Lung (tissue), 17 donors: ENCODE measurements at places on chromosomes 7 and 10. TPM values are rescaled to one million over a fixed set of nuclear protein-coding genes. Genes with fewer than 3 reads are reported as not detected.

- H3K27ac ChIP-seq: no peak overlapping the region
- H3K4me3 ChIP-seq: no peak overlapping the region
- no peaks in the 10 kb centered on the region for H3K4me1 ChIP-seq
- DNase-seq: no peak
- H3K36me3 ChIP-seq: no peaks in the 10 kb centered on the region
These were observed 16.0 kb downstream of the FZD1 start for GRCh38 chr7:91280185-91280584.

DNA sequence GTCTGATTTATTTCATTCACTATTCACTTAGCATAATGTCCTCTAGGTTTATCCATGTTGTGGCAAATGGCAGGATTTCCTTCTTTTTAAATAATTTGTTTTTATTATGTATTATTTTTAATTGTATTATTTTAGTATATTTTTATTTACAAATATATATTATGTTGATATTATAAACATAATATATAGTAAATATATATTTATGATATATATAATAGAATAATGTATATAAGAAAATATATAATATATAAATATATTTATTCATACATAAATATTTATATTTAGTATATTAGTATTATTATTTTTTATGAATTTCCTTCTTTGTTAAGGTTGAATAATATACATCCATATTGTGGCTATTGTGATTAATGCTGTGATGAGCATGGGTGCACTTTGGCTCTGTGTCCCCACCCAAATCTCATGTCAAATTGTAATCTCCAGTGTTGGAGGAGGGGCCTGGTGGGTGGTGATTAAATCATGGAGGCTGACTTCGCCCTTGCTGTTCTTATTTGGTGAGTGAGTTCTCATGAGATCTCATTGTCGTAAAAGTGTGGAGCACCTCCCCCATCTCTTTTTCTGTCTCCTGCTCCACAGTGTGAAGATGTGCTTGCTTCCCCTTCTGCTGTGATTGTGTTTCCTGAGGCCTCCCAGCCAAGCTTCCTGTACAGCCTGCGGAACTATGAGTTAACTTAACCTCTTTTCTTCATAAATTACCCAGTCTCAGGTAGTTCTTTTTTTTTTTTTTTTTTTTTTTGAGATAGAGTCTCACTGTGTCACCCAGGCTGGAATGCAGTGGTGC is 52.3 kb upstream of the CYP2C18 start:
- H3K27me3 ChIP-seq: no peaks in the 10 kb centered on the region
- H3K4me1 ChIP-seq: no peaks in the 10 kb centered on the region
- no peaks in the 10 kb centered on the region for H3K36me3 ChIP-seq
- no peak overlapping the region for H3K27ac ChIP-seq
- no peak for DNase-seq

- H3K4me1 ChIP-seq: no peaks in the 10 kb centered on the region
- no peak overlapping the region for H3K4me3 ChIP-seq
- DNase-seq: peak; percentile 43
- H3K27ac ChIP-seq: no peak overlapping the region
These were observed 42.5 kb downstream of the MRC1 start for GRCh38 chr10:17851611-17852010.

- H3K4me3 ChIP-seq: no peak overlapping the region
- H3K36me3 ChIP-seq: no peaks in the 10 kb centered on the region
- H3K4me1 ChIP-seq: peaks cover 6% of the 10 kb centered on the region
- peaks cover 46% of the 10 kb centered on the region for H3K27me3 ChIP-seq
These were observed 2.9 kb downstream of the NRCAM start for GRCh38 chr7:108453320-108453719.

GRCh38 chr7:117901089-117901797 is 28.0 kb upstream of the CTTNBP2 start:
- no peaks in the 10 kb centered on the region for H3K27me3 ChIP-seq
- H3K27ac ChIP-seq: no peak overlapping the region
- H3K4me1 ChIP-seq: no peaks in the 10 kb centered on the region
- H3K4me3 ChIP-seq: no peak overlapping the region

ZNF37A gene
- total RNA-seq: 29.0 TPM

DNA sequence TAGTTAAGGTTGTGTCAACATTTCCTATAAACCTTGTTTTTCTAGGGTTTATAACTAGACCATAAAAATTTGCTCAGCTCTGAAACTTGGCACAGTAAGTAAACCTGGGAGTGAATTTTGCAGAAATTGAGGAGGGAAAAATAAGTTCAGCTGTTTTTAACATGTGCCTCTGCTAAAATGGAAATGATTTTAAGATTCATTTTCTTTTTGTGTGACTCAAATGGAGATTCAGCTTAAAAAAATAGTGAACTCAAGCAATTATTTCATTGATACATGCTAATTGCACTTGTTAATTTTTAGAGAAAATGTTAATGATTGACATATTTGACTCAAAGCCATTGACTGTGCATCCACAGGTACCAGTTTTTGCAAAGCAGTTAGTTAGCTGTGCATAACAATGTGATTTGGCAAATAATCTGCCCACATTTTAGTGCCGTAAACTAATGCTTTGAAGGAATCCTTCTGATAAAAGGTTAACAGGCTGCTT is 68.5 kb upstream of the ZNF438 start:
- no peak overlapping the region for H3K27ac ChIP-seq
- H3K4me3 ChIP-seq: no peak overlapping the region
- H3K36me3 ChIP-seq: no peaks in the 10 kb centered on the region
- DNase-seq: no peak

GIMAP2 gene
- total RNA-seq: 14.1 TPM

TMEM139 gene
- total RNA-seq: 12.2 TPM

NPY4R2 gene
- total RNA-seq: 2.9 TPM

DNA sequence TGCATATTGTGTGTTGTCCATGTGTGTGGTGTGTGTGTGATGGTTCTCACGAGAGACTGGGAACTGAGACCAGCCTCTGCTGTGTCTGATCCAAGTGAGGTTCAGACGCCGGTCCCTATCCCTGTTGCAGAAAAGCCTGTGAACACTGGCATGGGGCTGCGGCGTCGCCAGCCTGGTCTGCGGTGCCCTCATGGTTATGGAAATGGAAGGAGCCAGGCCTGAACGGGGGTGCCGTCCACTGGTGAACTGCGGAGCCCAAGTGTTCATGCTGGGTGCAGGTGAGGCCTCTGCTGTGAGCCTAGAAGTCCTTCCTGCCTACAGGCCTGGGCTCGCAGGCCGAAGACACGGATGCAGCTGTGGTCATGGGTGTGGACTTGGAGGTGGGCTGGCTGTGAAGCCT is 18.7 kb upstream of the NCAPG2 start:
- H3K4me1 ChIP-seq: no peaks in the 10 kb centered on the region
- no peaks in the 10 kb centered on the region for H3K36me3 ChIP-seq
- no peak for DNase-seq
- H3K4me3 ChIP-seq: no peak overlapping the region

GRCh38 chr7:24970676-24971075 is 9.3 kb downstream of the OSBPL3 start:
- H3K4me1 ChIP-seq: no peaks in the 10 kb centered on the region
- peaks cover 5% of the 10 kb centered on the region for H3K27me3 ChIP-seq
- no peak overlapping the region for H3K27ac ChIP-seq
- no peak overlapping the region for H3K4me3 ChIP-seq

DNA sequence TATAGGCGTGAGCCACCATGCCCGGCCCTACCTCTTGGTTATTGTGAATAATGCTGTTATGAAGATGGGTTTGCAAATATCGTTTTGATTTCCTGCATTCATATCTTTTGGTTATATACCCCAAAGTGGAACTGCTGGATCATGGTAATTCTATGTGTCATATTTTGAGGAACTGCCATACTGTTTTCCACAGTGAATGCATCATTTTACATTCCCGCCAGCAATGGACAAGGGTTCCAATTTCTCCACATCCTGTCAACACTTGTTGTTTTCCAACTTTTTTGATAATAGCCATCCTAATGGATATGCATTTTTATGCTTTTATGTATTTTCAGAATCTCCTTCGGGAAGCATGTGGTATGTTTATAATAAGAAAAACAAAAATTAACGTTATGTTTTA is 128.2 kb downstream of the KCNMA1 start:
- H3K4me3 ChIP-seq: no peak overlapping the region
- no peak overlapping the region for H3K27ac ChIP-seq
- peaks cover 3% of the 10 kb centered on the region for H3K27me3 ChIP-seq
- no peaks in the 10 kb centered on the region for H3K36me3 ChIP-seq
- H3K4me1 ChIP-seq: no peaks in the 10 kb centered on the region

DNA sequence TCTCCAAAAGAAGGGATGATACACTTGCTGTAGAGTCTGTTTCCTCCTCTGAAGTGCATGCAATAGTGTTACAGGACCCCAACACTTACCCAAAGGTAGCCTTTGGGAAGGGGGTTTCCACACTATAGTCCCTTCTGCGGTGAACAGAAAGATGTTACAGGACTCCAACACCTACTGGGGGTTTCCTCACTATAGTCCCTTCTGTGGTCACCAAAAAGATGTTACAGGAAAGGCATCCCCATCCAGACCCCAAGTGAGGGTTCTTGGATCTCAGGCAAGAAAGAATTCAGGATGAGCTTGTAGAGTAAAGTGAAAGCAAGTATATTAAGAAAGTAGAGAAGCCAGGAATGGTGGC is 69.2 kb upstream of the PIK3CG start:
- no peaks in the 10 kb centered on the region for H3K27me3 ChIP-seq
- no peaks in the 10 kb centered on the region for H3K4me1 ChIP-seq
- H3K36me3 ChIP-seq: no peaks in the 10 kb centered on the region
- H3K27ac ChIP-seq: no peak overlapping the region
- no peak for DNase-seq
- H3K4me3 ChIP-seq: no peak overlapping the region

RPP38 gene
- total RNA-seq: 10.2 TPM

DNA sequence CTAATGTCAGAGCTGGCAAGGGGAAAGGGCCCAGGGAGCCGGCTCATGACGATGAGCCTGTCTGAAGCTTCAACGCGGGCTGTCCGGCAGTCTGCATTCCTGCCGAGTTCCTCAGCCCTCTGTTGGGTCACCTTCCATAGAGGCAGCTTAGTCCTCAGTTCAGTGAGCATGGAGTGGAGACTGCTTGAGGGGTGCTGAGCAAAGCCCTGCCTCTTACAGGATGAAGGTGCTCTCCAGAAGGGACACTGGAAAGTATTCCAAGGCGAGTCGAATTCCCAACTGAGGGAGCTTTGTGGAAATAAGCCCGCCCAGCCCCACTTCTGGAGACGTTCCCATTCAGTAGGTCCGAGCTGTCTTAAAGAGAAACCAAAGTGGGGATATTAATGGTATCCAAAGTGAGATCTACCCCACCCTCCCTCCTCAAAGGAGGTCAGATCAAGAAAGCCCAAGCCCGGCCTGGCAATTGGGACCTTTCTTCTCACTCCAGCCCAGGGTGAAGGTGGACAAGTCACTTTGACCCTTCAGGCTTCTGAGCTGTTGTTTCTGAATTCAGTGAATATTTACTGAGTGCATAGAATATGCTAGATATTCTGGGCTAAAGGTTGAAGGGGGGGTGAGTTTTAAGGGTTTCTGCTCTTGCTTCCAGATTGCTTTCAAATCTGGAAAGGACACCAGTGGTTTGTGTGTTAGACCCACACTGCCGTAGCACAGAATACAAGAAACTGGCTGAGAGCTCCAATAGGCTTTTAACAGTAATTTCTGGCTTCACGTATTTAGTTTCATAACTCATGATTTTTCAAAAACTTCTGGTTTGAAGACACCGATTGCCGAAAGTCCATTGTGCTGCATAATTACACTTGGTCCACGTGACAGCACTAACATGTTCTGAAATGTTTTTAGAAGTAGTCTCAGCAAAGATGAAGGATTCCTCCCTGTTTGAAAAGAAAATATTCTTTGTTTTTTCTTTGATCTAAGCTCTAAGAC is 3.5 kb downstream of the EGFR start:
- H3K36me3 ChIP-seq: peaks cover 5% of the 10 kb centered on the region
- DNase-seq: peak; percentile 38
- peak overlapping the region; percentile 40 for H3K27ac ChIP-seq
- no peak overlapping the region for H3K4me3 ChIP-seq
- peaks cover 13% of the 10 kb centered on the region for H3K4me1 ChIP-seq
- H3K27me3 ChIP-seq: no peaks in the 10 kb centered on the region

DNA sequence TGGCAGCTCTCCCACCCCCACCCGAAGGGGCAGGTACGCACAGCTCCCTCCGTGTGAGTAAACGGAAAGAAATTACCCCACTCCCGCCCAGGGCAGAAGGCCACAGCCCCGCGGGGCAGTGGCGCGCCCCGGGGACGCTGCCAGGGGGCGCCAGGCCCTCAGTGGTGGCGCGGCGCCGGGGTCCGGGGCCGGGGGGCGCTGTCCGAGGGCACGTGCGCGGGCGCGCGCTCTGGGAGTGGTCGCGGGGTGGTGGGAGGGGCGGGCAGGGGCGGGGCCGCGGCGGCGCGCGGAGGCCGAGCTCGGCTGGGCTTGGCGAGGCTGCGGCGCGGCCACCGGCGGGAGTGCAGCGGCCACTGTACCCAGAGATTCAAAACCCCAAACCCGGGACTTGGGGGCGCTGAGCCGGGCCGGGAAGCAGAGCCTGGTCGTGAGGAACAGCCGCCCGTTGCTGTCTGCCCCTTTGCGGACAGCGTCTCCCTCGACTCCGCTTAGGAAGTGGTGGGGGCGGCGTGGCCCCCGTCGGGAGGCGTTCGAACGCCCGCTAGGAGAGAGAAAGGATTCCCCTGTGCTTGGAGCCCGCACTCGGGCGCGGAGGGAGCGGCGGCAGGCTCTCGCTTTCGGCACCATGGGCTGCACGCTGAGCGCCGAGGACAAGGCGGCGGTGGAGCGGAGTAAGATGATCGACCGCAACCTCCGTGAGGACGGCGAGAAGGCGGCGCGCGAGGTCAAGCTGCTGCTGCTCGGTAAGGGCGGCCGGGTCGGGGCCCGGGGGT is at the start of gene GNAI1:
GNAI1 (plus strand) TSS at position 296 of the 773 bp plus-strand sequence; CDS start at position 626, 330 bp downstream.
- H3K4me1 ChIP-seq: peaks cover 8% of the 10 kb centered on the region
- H3K27me3 ChIP-seq: no peaks in the 10 kb centered on the region
- H3K36me3 ChIP-seq: peaks cover 3% of the 10 kb centered on the region

GRCh38 chr7:35623381-35623780 is 71.6 kb downstream of the HERPUD2 start:
- H3K4me3 ChIP-seq: no peak overlapping the region
- peaks cover 2% of the 10 kb centered on the region for H3K36me3 ChIP-seq
- H3K4me1 ChIP-seq: no peaks in the 10 kb centered on the region
- no peaks in the 10 kb centered on the region for H3K27me3 ChIP-seq

DNA sequence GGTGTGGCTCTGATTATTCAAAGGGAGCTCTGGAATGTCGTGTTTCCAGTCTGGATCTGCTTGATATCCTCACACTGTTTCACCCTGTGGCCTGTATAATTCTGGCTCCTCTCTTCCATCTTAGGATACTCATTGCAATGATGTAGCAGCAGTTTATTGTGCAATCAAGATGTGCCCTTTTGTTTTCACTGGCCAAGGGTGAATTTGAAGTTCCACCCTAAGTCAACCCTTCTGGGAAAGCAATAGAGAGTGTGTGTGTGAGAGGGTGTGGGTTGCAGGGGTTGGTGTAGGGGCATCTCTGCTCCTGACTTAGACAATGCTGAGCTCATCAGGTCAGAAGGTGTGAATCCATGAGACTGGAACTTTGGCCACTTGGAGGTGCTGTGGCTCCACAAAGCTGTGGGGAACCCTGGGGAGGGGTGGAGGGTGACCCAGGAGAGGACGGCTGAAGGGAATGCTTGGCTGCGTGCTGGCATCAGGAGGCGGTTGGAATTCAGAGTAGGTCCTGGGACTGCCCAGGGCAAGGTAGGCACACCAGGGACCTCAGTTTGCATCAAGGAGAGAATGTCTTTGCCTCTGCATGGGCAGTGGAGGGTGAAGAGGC is 118.0 kb upstream of the PRSS58 start:
- H3K4me1 ChIP-seq: no peaks in the 10 kb centered on the region
- no peaks in the 10 kb centered on the region for H3K36me3 ChIP-seq
- no peak overlapping the region for H3K4me3 ChIP-seq
- peak; percentile 33 for DNase-seq

AKR1C4 gene
- total RNA-seq: not detected

METTL27 gene
- total RNA-seq: 22.1 TPM
